ENCODE measurements at places on chromosomes 16 and 17. TPM values are rescaled to one million over a fixed set of nuclear protein-coding genes. Genes with fewer than 3 reads are reported as not detected.

MXRA7 gene
- polyA plus RNA-seq: 178 TPM

ALOX12 gene
- 2.5 TPM for polyA plus RNA-seq

FGF11 gene
- polyA plus RNA-seq: 63.6 TPM

KRTAP2-1 gene
- not detected for polyA plus RNA-seq

DPH1 gene
- polyA plus RNA-seq: 94.5 TPM

MCRIP1 gene
- 179 TPM for polyA plus RNA-seq

CDK12 gene
- 14.1 TPM for polyA plus RNA-seq

KRTAP17-1 gene
- not detected for polyA plus RNA-seq

KRT20 gene
- not detected for polyA plus RNA-seq

MAPT gene
- polyA plus RNA-seq: 1.9 TPM

TSNAXIP1 gene
- 3.0 TPM for polyA plus RNA-seq

CDT1 gene
- 15.9 TPM for polyA plus RNA-seq

CTRB2 gene
- 0.76 TPM for polyA plus RNA-seq

TBC1D3I gene
- not detected for polyA plus RNA-seq

SRL gene
- polyA plus RNA-seq: 56.4 TPM

STXBP4 gene
- polyA plus RNA-seq: 14.8 TPM

GNGT2 gene
- not detected for polyA plus RNA-seq

CACNA1G gene
- 22.8 TPM for polyA plus RNA-seq

HSD17B2 gene
- polyA plus RNA-seq: not detected

ABCC12 gene
- not detected for polyA plus RNA-seq

TBX21 gene
- 0.12 TPM for polyA plus RNA-seq

ALG1 gene
- polyA plus RNA-seq: 20.2 TPM

PRAC2 gene
- not detected for polyA plus RNA-seq

CALB2 gene
- polyA plus RNA-seq: 0.34 TPM

MFSD6L gene
- not detected for polyA plus RNA-seq

CACNG1 gene
- polyA plus RNA-seq: not detected

VPS25 gene
- 136 TPM for polyA plus RNA-seq

KRT14 gene
- polyA plus RNA-seq: not detected

CDH1 gene
- polyA plus RNA-seq: not detected

IST1 gene
- 227 TPM for polyA plus RNA-seq

PRR35 gene
- not detected for polyA plus RNA-seq

KRTAP4-1 gene
- polyA plus RNA-seq: not detected

SBK1 gene
- 12.9 TPM for polyA plus RNA-seq

ABCC11 gene
- 0.05 TPM for polyA plus RNA-seq

ZNF785 gene
- 12.9 TPM for polyA plus RNA-seq

TEKT3 gene
- 1.2 TPM for polyA plus RNA-seq

CDYL2 gene
- polyA plus RNA-seq: 0.54 TPM

TBX4 gene
- 2.6 TPM for polyA plus RNA-seq

FBXW10 gene
- not detected for polyA plus RNA-seq

KRT23 gene
- polyA plus RNA-seq: not detected

NTN3 gene
- polyA plus RNA-seq: 1.6 TPM

DNAH2 gene
- polyA plus RNA-seq: 0.77 TPM

OR4D1 gene
- not detected for polyA plus RNA-seq

SOX9 gene
- polyA plus RNA-seq: 1.1 TPM
